ENCODE measurements at places on chromosomes 7 and 10.

- DNase-seq = no peak
These were observed 12.2 kb downstream of the ATP6V0E2 start for GRCh38 chr7:149886018-149886415.

DNA sequence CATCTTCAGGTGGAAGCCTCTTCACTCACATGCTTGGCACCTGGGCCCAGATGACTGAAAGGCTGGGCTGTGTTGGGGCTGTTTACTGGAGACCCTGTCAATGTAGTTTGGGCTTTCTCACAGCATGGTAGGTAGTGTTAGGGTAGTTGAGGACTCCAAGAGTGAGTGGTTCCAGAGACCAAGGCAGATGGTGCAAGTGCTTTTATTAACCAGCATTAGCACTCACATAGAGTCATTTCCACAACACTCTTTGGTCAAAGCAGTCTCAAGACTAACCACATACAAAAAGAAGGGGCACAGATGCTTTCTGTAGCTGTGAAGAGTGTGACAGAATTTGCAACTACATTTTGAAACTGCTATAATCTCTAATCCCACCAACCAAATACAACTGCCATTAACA, 135.0 kb downstream of the RTKN2 start:
- DNase-seq = no peak

DNA sequence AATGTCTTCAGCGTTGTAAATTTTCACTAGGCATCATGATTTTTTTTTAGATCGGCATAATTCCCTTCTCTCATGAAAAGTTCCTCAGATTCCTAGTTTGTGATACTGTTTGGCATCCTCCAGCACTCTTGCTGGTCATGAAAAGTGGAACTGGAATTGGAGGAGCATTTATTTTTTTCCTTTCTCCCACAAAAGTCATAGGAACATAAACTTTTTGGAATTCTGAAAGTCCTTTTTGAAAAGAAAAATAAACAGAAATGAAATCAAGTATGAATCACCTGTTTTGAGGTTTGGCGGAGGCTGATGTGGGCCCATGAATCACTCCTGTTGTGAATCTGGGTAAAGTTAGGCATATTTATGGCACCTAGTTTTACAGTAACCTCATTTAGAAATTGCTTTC, 17.7 kb downstream of the CACNB2 start:
- no peak for DNase-seq

DNA sequence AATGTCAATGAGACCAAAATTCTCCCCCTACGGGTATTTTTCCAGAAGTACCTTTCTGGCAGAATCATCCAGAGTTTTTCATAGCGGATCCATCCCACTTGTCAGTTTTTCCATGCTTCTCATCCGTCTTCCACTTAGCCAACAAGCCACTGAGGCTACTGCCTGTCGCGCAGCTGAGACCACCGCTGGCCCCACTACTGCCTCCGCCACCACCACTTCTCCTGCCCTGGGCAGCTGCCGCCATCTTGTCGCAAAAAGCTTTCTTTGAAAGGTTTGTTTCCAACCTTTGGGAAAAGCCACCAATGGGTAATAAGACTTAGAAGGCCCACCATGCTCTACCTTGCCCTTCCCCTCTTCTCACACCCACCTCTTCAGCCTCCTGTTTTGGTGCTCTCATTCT, 42.1 kb downstream of the ERLIN1 start:
- DNase-seq = no peak

GRCh38 chr10:103177123-103177522, 15.9 kb downstream of the NT5C2 start:
- DNase-seq = no peak

DNA sequence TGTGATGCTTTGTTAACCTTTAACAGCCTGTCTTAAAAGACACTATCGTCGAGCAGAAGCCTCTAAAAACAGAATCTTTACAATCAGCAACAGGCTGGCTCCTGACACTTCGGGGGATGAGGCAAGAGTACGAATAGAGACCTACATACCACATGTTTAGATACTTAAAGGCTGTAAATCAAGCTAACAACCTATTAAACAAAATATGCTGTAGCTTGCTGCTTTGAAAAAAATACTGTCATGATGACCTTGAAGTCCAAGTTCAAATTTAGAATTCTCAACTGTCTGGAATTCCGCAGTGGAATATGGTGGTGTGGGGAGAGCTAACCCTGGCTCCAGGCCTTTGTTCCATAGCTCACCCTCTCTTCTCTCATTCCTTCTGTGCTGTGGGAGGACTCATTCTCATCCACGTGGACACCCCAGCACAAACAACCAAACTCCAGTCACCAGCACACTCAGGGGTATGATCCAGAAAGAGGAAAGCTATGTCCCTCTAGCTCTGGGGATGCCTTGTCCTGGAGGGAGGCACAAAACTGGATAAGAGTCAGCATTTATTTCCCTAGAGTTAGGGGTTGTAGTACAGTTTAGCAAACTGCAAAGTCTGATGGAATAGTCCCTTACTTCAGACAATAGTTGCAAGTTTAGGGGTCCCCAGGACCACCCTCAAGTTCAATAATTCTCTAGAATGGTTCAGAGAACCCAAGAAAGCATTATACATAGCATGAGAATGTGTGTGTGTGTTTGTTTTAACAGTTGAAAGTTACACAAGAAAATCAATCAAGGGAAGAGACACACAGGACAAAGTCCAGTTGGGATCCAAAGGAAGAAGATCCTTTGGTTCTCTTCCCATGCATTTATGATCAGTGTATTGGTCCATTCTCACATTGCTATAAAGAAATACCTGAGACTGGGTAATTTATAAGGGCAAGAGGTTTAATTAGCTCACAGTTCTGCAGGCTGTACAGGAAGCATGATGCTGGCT, 196.1 kb upstream of the SVIL start:
- no peak for DNase-seq

GRCh38 chr10:71743089-71743838, 23.7 kb upstream of the C10orf105 start:
- DNase-seq = no peak

GRCh38 chr10:106631016-106631702, 533.3 kb downstream of the SORCS1 start:
- DNase-seq = no peak

- DNase-seq = no peak
These were observed 251.2 kb downstream of the ARHGAP12 start for GRCh38 chr10:31677195-31678138.

- no peak for DNase-seq
These were observed 46.7 kb downstream of the ZFAND4 start for GRCh38 chr10:45625879-45626278.

DNA sequence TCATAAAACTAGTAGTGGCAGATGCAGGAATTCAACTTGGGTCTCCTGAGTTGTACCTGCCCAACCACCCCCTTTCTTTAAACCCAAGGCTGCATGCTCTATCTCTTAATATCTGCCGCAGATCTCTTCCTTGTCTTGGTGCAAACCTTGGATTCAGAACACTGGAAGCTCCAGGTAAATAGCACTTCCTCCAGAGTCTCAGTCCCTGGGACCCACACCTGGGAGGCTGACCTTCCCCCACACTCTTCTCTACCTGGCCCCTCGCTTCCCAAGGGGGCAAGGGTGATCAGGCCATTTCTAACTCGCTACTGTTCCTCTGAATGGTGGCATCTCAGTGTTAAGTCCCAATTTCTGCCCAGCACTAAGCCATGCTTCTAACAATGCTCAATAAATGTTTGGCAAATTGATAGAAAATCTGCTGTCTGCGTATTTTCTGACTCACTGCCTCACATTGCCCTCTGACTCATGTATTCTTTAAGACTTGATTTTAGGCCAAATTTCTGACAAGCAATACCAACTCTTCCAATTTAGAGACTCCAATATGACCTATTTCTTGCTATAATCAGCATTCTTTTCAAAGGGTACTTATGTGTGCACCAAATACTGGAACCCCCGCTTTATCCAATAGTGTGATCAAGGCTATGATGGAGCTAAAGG, 68.0 kb upstream of the PPP1R3C start:
- no peak for DNase-seq

DNA sequence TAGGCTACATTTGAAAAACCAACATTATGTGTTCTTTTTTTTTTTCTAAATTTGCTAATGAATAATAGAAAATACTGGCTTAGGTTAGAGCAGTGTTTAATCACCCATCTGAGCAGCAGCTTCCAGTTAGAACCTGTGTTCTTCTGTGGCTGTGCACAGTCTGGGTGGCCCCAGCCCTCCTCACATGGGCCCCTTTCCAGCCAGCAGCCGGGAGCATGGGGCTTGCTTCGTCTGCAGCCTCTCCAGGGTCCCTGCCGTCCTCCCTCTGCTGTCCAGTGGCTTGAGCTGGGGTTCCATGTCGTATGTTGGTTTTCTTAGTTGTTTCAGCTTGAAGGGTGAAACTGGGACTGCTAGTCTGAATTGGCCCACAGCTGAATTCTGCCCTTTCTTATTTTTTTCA, 37.3 kb downstream of the BNIP3 start:
- DNase-seq = no peak

DNA sequence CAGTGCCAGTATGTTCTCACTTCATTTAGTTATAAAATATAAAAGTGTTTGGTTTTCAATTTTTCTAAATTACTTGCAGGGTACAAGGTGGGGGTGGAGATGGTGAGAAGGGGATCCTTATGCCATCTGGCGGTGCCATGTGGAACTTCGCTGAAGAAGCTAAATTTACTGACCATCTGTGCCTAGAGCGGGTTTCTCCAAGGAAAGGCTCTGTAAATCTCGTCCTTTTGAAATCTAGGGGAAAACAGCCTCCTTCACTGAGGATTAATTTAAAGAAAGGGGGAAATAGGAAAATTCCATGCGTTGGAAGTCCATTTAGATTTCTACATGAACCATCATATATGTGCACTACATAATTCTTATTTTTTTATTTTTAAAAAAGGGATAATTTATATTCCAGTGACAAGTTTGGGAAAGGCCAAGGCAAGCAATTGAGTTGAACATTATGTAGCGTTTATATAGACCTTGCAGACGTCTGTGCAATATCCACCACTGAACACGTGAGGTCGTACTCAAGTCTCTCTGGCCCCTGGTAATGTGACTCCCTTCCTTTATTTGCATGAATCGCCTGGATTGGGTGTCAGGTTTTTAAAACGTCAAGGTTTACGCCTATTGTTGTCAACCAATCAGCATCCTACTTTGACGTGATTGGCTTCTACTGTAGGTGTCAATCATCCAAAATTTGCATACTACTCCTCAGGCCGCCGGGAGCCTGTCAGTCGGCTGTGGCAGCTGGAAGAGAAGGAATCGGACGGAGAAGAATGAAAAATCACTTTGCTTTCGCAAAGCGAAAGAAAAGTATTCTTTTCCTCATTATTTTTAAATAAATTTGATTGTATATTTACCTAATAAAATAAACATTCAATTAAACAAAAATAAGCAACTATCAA, 297.1 kb upstream of the NFE2L3 start:
- DNase-seq = no peak

DNA sequence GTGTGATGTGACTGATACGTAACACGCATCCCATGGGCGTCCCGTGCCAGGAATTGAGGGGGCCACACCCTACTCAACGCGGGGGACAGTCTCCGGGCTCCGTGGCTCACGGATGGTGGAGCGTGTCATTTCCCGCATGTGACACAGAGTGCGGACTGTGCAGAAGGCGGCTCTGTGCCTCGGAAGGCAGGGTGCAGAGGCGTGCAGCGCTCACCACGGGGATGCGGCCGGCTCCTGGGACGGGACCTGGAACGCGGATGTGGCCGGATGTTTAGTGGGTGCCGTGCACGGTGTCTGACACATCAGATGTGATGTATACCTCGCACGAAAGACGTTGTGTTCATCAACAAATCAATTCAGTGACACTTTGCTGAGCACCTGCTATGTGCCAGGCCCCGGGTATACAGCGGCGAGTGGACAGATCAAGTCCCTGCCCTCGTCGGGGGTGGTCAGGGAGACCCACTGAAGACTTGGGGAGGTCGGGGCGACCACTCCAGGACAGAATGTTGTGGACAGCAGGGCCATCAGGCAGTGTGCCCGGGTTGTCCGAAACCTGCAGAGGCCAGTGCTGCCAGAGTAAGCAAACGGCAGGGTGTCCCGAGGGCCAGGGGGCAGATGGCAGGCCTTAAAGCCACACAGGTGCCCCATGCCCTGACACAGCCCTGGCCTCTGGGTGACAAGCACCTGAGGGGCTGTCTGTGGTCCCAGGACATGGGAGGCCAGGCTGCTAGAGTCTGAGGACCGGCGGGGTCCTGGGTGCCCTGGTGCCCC, 38.1 kb downstream of the MICALL2 start:
- DNase-seq = no peak

GRCh38 chr10:105073999-105074398, 432.9 kb downstream of the SORCS3 start:
- DNase-seq = no peak

- no peak for DNase-seq
These were observed 105.6 kb upstream of the NRBF2 start for GRCh38 chr10:63027531-63027930.

DNA sequence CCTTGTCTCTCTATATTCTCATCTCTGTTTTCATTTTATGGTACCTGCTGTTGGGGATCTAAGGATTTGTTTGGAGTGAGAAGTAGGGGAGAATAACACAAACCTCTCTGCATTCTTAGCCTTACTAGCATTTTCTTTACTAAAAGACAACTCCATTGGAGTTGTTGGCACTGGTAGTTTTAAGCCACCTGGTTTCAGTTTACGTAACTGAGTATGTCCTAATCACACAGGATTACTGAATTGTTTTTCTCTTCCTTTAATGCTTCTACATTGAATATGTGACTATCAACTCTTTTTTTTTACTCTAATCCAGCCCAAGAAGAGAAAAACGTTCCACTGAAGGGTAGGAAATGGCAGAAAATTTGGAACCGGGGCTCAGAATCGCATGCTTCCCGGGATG, 30.0 kb upstream of the TRIL start:
- DNase-seq = no peak

DNA sequence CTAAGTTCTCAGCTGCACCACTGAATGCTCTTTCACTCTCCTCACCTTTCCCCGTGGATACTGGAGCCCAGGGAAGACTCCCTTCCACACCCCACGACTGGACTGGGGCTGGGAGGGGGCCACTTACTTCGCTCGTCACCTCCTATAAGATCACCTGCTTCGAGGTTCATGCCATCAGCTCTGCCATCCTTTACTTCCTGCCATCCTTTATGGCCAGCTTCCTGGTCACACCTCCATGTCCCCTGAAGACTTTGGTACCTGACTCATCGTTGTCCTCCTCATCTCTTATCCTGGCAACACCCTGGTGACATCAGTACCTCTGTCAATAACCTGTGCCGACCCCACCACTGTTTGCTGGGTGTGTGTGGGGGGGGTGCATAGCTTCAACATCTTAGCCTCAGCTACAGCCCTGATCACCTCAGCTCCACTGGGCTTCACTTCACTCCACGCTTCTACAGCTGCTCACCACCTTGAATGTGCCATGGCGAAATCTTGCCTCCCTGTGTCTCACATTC, 8.7 kb upstream of the VDAC2 start:
- no peak for DNase-seq

Data from activated CD4-positive, alpha-beta T cell treated with anti-CD3 and anti-CD28 coated beads, Interleukin-2, amount 50 U/mL, for 24 hours (primary cell).